ENCODE measurements at places on chromosomes 13 and 19.
A peak's percentile ranks its signal among the peaks of the same experiment; 100 is the strongest.

GRCh38 chr19:50046649-50047503 is 21.1 kb downstream of the ZNF473 start:
- no peak for DNase-seq

DNA sequence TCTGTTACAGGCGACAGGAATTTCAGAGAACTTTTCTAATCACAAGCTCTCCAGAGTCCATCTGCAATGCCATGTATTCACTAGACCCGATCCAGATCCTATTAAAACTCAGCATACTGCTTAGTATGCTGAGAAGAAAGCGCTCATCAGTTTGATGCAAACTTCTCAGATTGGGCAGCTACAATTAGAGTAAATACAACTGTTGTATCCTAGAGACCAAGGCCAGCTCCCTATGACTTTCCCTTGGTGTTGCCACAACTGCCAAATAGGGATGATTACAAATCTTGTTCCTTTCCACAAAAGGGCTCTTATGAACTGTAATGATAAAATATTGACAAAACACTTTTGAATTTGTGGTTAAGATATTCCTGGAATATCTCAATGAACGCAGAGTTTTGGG is 191.2 kb downstream of the SPRY2 start:
- no peak for DNase-seq

- DNase-seq = no peak
Observed at GRCh38 chr19:5078182-5078581, 109.3 kb downstream of the KDM4B start.

- no peak for DNase-seq
Observed at GRCh38 chr13:58989556-58989955, 1174.2 kb downstream of the DIAPH3 start.

- no peak for DNase-seq
Observed at GRCh38 chr19:53193535-53194222, 521 bp upstream of the ZNF665 start.

GRCh38 chr13:41652735-41653361 is 195.5 kb downstream of the RGCC start:
- no peak for DNase-seq

DNA sequence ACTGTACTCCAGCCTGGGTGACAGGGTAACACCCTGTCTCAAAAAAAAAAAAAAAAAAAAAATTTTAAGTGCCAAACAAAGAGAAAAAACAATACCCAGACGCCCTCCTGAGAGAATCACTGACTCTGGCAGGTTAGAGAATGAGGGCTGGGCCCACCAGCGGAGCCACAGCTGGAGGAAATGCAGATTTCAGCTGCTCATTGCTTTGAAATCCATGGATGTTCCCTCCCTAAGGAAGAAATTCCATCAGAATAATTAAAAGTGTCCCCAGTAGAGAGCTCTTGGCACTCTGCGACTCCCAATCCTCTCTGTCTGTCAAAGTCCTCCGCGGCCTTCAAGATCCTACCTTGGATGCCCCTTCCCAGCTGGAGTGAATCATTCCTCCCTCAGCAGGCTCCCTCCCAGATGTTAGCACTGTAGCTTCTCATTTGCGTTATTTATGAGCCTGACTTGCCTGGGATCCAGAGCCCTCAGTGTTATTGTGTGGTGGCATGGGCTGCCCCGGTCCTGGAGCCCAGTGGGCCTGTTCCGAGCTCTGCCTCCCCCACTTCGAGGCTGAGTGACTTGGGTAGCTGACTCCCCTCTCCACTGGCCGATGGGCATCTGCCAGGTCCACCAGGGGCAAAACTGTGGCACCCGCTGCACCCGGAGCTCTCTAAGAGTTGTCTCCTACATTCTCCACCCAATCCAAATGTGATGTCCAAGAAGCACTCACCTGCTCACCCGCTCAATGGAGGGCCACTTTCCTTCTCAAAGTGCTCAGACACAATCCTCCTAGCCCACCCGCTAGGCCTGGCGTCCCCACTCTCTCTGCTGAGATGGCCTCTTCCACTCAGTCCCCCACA is 47.0 kb downstream of the SERP2 start:
- no peak for DNase-seq

- DNase-seq = no peak
Observed at GRCh38 chr19:43976732-43977131, 7.3 kb upstream of the ZNF155 start.

DNA sequence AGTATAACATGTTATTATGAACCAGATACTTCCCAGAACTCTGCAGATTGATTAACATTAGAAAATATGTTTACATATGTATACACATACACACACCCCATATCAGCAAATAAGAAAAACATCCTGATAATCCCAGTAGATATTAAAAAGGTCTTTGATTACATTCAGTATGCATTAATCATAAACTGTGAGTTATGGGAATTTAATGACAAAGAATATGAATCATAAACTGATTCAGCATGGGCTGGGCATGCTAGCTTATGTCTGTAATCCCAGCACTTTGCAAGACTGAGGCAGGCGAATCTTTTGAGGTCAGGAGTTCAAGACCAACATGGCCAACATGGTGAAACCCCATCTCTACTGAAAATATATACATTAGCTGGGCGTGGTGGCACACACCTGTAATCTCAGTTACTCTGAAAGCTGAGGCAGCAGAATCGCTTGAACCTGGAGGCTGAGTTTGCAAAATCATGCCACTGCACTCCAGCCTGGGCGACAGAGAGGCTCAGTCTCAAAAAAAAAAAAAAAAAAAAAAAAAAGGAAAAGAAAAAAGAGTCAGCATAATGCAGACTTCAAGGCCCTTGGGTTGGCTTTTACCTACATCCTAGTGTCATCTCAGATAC is 581.9 kb upstream of the PRR20A start:
- DNase-seq = no peak

GRCh38 chr19:982567-983170 is 1.5 kb upstream of the WDR18 start:
- DNase-seq = no peak

- DNase-seq = no peak
Observed at GRCh38 chr19:41355802-41356201, 2.1 kb upstream of the TGFB1 start.

DNA sequence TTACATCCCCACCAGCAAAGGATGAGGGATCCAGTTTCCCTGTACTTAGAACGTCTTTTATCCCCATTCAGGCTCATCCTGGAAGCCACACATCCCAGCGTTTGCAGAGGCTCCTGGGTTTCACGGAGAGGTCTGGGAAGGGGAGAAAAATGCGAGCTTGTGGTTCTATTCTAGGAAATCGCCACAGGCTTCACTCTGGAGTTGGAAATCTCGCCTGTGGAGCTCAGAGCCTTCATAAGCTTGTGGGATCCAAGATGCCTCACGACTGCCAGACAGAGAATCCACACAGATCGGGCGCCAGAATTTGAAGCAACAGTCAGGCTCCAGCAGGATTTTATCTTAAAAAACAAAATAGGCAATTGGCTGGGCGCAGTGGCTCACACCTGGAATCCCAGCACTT is 157.9 kb downstream of the PTPRS start:
- no peak for DNase-seq

DNA sequence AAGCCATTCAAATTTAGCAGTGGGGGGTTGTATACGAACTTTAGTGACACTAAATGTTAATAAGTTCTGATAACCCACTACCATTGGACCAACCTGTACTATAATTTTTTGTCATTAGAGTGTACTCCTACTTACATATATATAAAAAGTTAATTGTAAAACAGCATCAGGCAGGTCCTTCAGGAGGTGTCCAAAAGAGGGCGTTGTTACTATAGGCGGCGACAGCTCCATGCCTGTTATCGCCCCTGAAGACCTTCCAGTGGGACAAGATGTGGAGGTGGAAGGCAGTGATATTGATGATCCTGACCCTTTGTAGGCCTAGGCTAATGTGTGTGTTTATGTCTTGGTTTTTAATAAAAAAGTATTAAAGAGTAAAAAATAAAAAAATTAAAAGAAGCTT is 27.5 kb downstream of the SPRYD7 start:
- no peak for DNase-seq

- DNase-seq = peak; percentile 42
Observed at GRCh38 chr13:24651718-24652345, 28.4 kb upstream of the ATP12A start.

- no peak for DNase-seq
Observed at GRCh38 chr13:67258482-67258881, 28.3 kb upstream of the PCDH9 start.

DNA sequence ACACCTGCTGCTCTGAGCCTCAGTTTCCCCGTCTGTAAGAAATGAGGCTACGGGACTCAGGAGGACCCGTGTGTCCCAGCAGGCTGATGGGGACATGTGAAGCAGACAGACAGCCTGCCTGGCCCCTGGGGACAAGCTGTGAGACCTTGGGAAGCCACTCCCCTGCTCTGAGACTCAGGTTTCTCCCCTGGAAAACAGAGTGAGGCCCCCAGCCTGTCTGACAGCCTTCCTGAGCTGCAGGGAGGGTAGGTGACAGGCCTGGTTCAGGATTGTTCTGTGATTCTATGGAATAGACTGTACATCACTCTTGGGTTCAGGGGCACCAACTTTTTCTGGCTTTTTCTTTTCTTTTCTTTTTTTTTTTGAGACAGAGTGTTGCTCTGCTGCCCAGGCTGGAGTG is 2.9 kb upstream of the NTF4 start:
- DNase-seq = no peak

DNA sequence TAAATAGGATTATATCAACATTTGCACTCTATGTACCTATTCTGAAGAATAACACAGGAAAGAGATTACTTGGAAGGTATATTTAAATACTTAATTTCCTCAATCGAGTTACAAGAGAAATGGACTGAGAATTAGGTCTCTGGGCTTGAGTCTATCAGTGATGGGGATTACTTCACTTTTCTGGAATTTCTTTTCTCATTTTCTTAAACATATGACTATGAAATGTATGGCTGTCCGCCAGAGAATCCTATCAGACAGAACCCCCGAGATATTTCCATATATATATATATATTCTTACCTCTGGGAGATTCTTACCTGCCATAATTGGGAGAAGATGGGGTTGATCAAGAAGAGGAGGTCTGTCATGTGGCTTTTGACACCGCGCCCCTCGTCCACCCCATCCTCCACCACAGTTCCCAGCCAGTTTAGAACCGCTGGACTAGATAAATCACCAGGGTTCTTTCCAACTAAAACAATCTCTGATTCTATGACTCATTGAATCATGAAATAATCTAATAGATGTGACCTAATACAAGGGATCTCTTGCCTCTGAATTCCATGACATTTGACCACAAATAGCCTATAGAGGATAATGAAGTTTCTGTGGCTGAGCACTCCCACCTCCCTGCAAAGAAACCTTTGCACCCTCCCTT is 231.3 kb downstream of the TBC1D4 start:
- DNase-seq = no peak

DNA sequence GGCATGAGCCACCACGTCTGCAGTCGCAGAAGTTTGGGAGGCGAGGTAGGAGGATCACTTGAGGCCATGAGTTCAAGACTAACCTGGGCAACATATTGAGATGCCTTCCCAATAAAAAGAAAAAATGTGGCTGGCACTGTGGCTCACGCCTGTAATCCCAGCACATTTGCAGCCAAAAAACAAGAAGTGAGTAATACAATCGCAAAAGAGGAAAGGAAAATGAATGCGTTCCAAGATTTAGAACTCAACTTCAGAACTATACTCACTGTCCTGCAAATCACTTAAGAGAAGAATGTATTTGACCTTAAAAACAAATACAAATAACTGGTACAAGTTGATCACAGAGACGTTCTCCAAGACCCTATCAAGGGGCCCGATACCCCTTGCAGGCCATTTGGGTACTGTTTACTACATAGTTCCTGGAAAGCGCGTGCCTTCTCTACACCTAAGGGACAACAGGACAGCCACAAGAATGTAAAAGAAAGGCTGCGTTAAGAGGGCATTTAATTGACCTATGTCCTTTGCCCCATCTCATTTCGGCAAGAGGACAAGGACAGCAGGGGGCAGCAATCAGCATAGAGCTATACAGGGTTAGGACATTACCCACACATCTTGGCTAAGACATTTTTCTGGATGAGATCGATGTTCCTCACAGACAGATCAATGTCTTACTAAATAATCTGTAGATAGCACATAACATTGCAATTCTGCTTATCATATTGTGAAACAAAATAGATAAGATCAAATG is 41.3 kb downstream of the FLT3 start:
- no peak for DNase-seq

DNA sequence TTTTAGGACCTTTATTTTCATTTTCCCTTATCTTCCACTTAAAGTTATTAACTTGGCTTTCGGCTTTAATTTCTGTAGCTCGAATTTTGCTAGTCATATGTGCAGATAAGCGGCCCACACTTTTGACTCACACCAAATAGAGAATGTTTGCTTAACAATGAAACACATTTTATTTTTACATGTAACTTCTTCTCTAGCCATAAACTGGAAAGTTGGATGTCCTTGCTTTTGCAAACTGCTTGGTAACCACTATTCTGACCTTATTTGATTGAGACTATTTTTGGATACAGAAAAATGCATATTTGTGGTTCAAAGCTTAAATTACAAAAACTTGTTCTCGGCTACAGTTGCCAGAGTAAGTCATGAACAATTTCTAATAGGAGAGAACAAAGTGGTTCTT is 600.0 kb downstream of the KCTD12 start:
- no peak for DNase-seq

DNA sequence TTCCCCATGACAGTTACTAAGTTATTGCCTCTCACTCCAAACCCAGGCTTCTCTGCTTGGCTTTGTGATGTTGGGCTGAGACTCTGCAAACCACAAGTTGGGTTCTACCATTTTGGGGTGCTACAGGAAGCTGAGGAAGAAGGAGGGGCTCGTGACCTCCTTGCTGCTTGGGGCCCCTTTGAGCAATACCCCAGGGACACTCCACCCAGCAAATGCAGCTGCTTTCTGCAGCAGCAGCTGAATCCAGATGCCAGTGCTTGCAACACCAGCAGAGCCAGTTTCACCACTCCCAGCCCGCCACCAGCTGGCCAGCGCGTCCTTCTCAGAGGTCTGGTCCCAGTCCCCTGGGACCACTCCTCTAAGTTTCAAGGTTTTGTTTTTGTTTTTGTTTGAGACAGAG is 22.0 kb upstream of the UBAC2 start:
- no peak for DNase-seq

GRCh38 chr13:41751277-41751676 is 209.6 kb downstream of the VWA8 start:
- DNase-seq = no peak

GRCh38 chr13:94590744-94591143 is 5.2 kb downstream of the TGDS start:
- no peak for DNase-seq

DNA sequence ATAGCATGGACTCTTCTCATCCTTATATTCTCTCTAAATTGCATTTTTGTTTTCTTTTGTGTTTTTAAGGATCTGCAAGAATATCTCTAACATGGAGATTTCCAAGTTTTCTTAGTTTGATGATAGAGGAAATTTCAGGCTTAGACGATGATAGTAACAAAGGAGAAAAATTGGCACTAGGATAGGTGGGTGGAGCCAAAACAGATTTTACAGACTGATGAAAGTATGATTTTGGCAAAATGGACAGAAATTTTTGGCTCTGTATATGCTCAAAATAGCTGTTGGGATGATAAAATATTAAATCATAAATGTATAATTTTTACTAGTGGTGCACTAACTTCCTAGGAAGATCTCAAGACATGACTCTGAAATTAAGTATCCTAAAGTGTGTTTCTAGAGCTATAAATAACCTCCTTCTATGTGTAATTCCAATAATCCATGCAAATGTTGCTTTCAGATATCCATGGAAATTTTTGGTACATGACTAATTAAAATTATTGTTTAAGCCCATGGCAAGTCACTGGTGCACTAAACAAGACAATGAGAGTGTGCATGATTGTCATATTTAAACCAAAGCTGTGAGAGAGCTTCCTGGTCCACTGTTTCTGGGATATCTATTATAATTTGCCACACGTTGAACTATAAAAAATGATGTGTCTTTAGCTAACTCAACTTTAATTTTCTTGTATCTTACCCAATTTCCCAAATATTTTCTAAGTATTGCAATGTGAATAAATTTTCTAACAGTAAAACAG is 55.8 kb upstream of the NBEA start:
- DNase-seq = no peak
